ENCODE measurements at places on chromosomes 3 and 15.
A peak's percentile ranks its signal among the peaks of the same experiment; 100 is the strongest.

DNA sequence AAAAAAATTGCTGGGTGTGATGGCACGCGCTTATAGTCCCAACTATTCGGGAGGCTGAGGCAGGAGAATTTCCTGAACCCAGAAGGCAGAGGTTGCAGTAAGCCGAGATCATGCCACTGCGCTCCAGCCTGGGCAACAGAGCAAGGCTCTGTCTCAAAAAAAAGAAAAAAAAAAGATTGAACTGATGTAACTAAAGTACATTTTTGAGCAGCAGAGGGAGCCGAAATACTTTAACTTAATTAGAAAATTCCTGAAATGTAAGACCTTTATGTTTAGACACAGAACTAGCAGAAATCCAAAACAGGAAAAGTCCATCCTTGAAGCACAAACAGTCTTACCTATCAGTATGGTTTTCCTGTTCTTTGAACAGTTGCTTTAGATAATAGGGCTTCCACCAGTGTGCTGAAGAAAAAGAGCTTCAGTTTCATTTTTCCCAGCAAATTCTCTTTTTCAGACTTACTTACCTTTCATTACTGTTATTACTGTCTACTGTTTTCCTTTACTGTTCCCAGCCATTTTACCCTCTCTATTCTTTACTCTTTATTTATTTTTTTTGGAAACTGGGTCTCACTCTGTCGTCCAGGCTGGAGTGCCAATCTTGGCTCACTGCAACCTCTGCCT is 33.4 kb upstream of the ZNF609 start:
- peak; percentile 53 for DNase-seq

GRCh38 chr15:49331442-49331841 is 91.6 kb upstream of the FGF7 start:
- DNase-seq, result no peak

DNA sequence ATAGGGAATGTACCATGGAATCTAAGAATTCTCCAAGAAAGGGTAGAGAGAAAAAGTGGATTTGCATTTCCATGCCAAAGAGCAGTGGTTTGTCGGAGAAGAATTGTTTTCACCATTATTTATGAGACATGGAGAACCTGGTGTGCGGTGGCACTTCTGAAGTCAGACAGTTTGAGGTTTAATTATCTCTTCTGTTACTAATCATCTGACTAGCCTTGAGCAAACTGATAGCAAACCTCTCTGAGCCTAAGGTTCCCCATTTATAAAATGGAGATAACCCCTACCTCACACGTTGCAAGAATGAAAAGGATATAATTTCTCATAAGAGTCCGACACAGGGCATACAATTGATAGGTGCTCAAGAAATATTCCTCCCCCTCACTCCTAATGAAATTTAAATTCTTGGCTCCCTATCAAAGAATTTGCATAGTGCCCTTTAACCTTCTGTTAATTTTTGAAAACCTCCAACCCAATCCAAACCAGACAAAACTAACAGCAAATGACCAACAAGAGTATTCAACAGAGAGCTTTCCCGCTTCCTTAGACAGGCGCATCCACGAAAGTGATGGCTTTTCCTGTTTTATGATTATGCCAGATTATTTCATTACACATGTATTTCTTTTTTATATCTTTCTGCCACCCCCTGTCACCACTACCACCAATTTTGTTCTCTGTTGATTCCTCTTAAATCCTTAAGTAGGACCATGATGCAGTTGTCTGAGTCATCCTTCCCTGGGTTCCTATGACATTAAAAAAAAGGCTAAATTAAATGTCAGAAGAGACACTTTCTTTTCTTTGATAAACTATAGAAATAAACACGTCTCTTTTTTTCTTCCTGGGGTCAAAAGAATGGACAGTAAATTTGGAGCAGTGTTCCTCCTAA is 28.5 kb downstream of the TMEM212 start:
- DNase-seq, result peak; percentile 88

DNA sequence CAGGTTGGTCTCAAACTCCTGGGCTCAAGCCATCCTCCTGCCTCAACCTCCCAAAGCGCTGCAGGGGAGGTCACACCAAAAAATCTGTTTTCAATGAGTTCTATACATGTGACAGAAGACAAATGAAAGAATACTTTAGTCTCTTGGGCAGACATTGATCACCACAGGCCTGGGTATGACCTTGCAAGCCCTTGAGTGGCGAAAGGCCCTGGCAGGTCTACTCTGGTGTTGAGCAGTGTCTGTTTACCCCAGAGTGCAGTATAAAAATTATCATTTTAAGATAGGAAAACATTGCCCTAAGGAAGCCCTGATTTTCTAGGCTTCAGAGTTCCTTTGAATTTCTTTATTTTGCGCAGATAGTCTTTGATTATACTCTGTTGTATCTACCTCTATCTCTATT is 61.6 kb upstream of the GBE1 start:
- DNase-seq, result no peak

GRCh38 chr3:121362035-121362734 is 183.6 kb downstream of the POLQ start:
- no peak for DNase-seq
